Stimulated activated CD4-positive, alpha-beta T cell treated with anti-CD3 and anti-CD28 coated beads, TNF-alpha, amount 100 ng/mL, for 1 hour (primary cell): ENCODE measurements at places on chromosomes 13 and 19.

DNA sequence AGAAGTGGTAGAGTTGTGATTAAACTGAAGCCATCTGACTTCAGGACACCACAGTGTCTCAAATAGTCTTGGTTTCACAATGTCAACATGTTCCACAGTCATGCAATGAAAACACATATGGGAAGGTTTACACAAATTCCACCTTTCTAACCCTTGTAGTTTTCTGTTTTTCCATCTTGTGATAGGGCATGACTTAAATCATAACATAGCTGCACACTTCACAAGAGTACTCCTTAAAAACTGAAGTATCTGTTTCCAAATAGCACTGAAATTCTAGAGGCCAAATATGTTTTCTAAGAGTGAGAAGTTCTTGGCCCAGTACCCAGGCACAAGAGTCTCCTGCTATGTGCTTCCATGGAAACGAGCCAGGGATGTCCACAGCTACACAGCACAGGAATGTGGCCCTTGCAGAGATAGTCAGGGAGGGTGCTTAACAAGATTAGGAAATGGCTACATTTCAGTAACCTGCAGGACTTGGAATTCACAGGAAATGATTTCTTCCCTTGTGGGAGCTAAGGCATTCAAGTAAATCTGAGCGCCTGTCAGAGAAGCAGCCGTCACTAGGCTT, 269.1 kb downstream of the NDFIP2 start:
- no peak for DNase-seq

- no peak for DNase-seq
Observed at GRCh38 chr13:111549464-111549863, 229.0 kb downstream of the TEX29 start.

- DNase-seq = no peak
Observed at GRCh38 chr19:40539070-40539469, 37.6 kb upstream of the SHKBP1 start.

GRCh38 chr19:33504058-33504444, 17.5 kb downstream of the PEPD start:
- DNase-seq = no peak

- no peak for DNase-seq
Observed at GRCh38 chr13:94974015-94974951, 261.9 kb upstream of the SOX21 start.

GRCh38 chr13:73060251-73061160, 1.7 kb downstream of the KLF5 start:
- no peak for DNase-seq

DNA sequence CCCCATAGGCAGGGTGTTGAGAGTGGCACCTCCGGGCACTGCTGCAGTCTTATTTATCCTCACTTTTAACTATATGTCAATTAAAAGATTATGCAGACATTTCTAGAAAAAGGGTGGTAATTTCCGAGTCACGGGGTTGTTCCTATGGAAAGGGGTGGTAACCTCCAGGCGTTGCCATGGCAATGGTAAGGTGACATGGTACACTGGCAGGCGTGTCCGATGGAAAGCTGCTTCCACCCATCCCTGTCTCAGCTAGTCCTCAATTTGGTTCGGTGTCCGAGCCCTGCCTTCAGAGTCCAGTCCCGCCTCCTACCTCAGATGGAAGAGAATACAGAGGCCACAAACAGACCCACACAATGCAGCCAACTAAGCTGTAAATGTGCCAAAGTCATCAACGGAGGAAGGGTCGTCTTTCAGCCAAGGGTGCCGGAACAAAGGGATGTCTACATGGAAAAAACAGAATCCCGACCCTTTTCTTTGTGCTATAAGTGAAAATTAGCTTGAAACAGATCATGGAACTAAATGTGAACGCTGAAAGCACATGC, 72.6 kb upstream of the C13orf46 start:
- no peak for DNase-seq

DNA sequence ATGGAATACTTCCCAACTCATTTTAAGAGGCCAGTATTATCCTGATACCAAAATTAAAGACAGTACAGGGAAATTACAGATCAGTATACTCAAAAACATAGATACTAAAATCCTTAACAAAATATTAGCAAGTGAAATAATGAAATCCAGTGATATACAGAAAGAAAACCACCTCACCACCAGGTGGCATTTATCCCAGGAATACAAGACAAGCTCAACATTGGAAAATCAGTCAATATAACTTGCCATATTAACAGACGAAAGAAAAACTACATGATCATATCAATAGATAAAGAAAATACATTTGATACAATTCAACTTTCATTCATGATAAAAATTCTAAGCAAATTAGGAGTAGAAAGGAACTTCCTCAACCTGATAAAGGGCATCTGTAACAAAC, 6.7 kb upstream of the GNA15 start:
- DNase-seq = no peak

DNA sequence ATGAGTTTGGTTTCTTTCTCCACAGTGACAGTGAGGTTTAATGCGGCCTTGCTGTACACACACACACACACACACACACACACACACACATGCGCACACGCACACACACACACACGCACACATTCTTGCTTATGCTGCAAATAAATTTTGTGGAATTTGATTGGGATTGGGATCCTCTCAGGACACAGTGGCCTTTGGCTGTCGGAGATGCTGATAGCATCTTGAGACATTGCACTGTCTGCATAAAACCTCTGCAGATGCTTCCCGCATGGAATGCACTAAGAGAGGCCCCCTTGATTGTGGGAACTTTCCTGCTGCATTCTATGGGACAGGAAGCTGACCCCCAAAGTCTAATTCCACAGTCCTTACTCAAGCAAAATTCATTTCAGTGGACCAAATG, 145.6 kb downstream of the FLT1 start:
- no peak for DNase-seq
